ENCODE measurements at places on chromosomes 7 and 10.

GRCh38 chr7:141013345-141013715 is 1.4 kb downstream of the MRPS33 start:
- DNase-seq = no peak

DNA sequence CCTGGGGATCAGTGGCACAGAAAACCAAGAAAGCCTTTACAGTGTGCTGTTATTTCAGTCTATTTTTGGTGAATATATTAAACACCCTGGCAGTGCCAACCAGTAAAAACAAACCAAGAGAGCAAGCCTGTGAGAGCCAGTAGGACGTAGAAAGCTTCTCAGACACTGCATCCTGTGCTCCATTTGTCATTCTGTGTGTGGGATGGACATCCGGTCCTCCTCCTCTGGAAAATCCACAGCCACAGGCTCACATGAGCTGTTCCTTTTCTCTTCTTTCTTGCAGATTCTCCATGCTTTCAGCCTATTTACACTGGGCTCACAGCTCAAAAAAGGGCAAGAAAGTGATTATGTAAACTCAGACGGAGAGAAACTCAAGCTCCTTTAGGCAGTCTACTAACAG is 119.7 kb upstream of the YAE1 start:
- no peak for DNase-seq

- no peak for DNase-seq
Measured at GRCh38 chr7:110531186-110531585, 559.7 kb upstream of the LRRN3 start.

GRCh38 chr10:120105492-120105891 is 213.0 kb downstream of the SEC23IP start:
- no peak for DNase-seq

DNA sequence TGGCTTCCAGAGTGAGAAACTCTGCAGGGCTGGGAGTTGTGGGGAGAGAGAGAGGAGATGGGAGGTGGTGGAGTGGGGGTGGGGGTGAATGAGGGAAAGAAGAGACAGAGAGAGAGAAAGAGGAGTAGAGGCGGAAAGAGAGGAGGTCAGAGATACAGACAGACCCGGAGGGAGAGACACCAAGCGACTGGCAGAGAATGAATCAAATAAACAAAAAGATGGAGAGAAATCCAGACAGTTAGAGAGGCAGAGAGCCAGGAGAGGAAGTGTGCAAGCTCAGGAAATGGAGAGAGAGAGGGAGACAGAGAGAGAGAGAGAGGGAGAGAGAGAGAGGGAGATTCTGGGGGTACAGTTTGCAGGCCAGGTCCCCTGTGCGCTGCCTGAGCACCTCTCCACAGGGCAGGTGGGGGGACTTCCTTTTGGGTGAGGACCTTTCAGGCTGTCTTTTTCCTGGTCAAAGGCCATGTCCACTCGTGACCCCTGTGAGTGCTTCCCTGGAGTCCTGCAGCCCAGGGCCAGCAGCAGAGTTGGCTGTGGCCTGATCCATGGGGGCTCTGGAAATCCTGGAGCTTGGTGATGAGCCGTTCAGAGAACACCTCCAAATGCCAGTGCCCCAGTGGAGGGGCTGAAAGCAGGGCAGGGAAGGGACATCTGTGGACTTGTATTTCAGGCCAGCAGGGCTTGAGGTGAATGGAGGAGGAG is 25.0 kb upstream of the PCBD1 start:
- no peak for DNase-seq

- DNase-seq = no peak
Measured at GRCh38 chr7:5700391-5700985, 81.0 kb downstream of the RNF216 start.

DNA sequence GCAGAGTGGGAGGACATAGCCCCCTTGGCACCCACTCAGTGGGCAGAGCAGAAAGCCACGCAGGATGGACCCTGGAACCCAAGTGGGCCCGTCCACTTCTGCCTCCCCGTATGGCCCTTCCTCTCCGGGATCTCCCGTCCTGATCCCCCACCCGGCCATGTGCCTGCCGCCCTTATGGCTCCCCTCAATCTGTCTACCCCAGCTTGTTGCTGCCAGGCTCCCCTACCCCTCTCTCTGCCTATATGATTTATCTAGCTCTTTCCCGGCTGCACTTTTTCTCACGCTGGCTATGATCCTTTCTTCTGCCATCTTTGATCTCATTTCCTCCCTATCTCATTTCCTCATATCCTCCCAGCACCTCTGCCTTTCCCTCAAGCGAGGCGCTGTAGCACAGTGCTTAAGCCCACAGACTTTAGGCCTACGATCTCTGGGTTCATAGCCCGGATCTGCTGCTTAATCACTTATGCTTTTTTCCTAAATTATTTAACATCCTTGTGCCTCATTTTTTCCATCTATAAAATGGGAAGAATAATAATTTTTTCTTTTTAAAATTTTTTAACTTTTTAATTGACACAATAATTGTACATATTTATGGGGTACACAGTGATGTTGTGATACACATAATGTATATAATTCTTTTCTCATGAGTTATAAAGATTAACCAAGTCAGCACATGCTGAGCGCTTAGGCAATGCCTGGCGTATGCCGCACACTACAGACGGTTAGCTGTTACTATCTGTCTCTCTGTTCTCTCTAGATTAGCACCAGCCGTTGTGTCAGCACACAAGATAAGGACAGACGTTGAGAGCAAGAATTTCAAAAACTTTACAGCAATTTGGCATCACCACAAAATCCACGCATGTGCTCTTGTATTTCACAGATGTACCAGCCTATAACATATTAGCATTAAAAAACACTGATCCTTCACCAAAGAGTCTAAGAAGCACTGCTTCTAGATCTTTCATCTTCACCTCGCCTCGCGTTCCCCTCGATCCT is 18.1 kb downstream of the KCNH2 start:
- DNase-seq = peak; percentile 81

Data from cardiac muscle cell (in vitro differentiated cells and primary cell).